ENCODE measurements at places on chromosomes 2 and 18.

GRCh38 chr18:12296457-12296856 is 11.6 kb upstream of the TUBB6 start:
- H3K4me1 ChIP-seq: no peaks in the 10 kb centered on the region
- no peaks in the 10 kb centered on the region for H3K36me3 ChIP-seq
- H3K4me3 ChIP-seq: no peak overlapping the region
- H3K27me3 ChIP-seq: no peaks in the 10 kb centered on the region

GRCh38 chr18:76055578-76055977 is 439.5 kb downstream of the ZNF516 start:
- H3K27ac ChIP-seq: no peak overlapping the region
- no peaks in the 10 kb centered on the region for H3K27me3 ChIP-seq
- H3K4me1 ChIP-seq: no peaks in the 10 kb centered on the region

DNA sequence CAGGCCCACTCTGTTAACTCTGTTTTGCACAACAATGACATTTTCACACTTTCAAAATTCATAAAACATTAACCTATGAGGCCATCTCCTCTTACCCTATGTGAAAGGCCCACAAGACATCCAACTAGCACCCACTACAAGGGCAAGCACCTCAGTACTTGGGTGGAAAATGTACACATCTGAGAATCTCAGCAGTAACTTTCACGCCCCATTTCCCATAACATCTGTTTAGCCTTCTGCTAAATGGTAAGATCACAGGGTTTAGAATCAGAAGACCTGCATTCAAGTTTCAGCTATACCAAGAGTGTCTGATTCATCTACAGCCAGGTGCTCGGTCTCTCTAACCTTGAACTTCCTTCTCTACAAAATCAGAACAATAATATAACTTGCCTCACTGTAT is 89.2 kb downstream of the SP100 start:
- no peak overlapping the region for H3K4me3 ChIP-seq
- no peaks in the 10 kb centered on the region for H3K4me1 ChIP-seq
- DNase-seq: no peak
- no peaks in the 10 kb centered on the region for H3K36me3 ChIP-seq
- H3K27ac ChIP-seq: no peak overlapping the region
- no peaks in the 10 kb centered on the region for H3K27me3 ChIP-seq

- H3K27me3 ChIP-seq: peaks cover 4% of the 10 kb centered on the region
- DNase-seq: no peak
- no peaks in the 10 kb centered on the region for H3K4me1 ChIP-seq
- no peaks in the 10 kb centered on the region for H3K36me3 ChIP-seq
- H3K27ac ChIP-seq: no peak overlapping the region
- H3K4me3 ChIP-seq: no peak overlapping the region
Observed at GRCh38 chr2:196176142-196176738, 4.9 kb upstream of the STK17B start.

DNA sequence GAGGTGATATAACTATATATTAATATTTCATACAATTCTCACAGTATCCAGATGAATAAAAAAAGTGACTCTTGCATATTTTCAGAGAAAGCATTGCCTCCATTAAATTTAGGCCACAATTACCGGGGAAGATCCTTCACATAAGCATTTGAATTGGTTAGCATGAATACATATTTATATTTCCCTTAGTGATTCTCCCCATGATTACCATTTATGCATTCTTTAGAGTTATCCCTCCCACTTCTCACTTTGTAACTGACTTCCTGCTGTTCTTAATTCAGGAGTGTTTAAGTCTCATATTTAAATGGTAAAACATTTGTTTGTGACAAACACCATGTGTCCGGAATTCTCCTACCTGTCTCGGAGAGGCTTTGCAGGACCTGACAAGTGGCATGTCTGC is 523.4 kb downstream of the CCDC85A start:
- no peak overlapping the region for H3K27ac ChIP-seq
- no peak for DNase-seq
- H3K4me3 ChIP-seq: no peak overlapping the region
- no peaks in the 10 kb centered on the region for H3K27me3 ChIP-seq
- no peaks in the 10 kb centered on the region for H3K36me3 ChIP-seq

DNA sequence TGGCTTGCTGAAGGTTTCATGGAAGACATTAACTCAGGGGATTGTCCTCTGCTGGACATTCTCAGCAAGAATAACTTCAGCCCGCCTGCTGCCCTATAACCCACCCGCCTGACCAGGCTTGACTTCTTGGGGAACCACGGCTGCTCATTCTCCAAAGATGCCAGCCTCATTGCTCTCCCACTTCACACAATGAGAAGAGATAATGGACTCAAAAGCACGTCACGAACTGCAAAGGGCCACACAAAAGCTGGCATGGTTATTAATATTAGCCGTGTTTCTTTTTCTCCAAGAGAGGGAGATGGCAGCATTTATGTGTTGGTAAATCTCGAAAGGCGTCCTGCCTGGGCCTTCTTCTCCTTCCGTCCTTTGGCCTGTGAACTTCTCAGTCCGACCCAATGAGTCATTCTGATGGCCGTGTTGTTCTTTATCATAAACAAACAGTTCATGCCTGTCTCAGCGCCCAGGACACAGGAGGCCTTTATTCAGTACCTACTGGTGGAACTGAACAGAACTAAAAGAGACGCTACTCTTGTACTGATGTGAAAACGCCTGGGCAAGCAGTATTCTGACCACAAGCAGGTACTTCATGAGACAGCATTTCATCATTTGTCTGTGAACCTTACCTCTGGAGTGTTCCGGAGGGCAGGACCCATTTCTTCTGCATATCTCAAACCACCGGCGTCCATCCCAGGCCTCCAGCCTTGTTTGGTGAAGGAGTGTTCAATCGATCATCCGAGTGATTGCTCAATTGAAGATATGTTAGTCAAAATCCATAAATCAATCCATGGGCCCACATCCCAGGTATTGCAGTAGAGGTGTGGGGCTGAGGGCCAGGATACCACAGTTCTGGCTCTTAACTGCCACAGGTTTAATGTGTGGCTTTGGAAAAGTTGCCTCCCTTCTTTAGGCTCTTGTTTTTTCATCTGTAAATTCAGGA is 25.1 kb upstream of the KLHL29 start:
- peaks cover 9% of the 10 kb centered on the region for H3K27me3 ChIP-seq
- no peak overlapping the region for H3K27ac ChIP-seq
- H3K36me3 ChIP-seq: no peaks in the 10 kb centered on the region
- no peaks in the 10 kb centered on the region for H3K4me1 ChIP-seq
- DNase-seq: no peak

GRCh38 chr18:27240383-27240782 is 55.3 kb upstream of the CHST9 start:
- no peak overlapping the region for H3K4me3 ChIP-seq
- no peaks in the 10 kb centered on the region for H3K36me3 ChIP-seq
- H3K4me1 ChIP-seq: no peaks in the 10 kb centered on the region
- no peak for DNase-seq
- no peaks in the 10 kb centered on the region for H3K27me3 ChIP-seq

GRCh38 chr2:101149241-101150192 is 1.7 kb downstream of the TBC1D8 start:
- no peak for DNase-seq
- H3K27me3 ChIP-seq: peaks cover 8% of the 10 kb centered on the region
- no peaks in the 10 kb centered on the region for H3K36me3 ChIP-seq
- H3K27ac ChIP-seq: no peak overlapping the region
- peak overlapping the region; percentile 51 for H3K4me3 ChIP-seq
- peaks cover 16% of the 10 kb centered on the region for H3K4me1 ChIP-seq

GRCh38 chr18:29653671-29654215 is 1388.8 kb downstream of the DSC3 start:
- no peaks in the 10 kb centered on the region for H3K36me3 ChIP-seq
- no peak overlapping the region for H3K4me3 ChIP-seq
- H3K27me3 ChIP-seq: no peaks in the 10 kb centered on the region
- DNase-seq: no peak
- no peak overlapping the region for H3K27ac ChIP-seq
- no peaks in the 10 kb centered on the region for H3K4me1 ChIP-seq

DNA sequence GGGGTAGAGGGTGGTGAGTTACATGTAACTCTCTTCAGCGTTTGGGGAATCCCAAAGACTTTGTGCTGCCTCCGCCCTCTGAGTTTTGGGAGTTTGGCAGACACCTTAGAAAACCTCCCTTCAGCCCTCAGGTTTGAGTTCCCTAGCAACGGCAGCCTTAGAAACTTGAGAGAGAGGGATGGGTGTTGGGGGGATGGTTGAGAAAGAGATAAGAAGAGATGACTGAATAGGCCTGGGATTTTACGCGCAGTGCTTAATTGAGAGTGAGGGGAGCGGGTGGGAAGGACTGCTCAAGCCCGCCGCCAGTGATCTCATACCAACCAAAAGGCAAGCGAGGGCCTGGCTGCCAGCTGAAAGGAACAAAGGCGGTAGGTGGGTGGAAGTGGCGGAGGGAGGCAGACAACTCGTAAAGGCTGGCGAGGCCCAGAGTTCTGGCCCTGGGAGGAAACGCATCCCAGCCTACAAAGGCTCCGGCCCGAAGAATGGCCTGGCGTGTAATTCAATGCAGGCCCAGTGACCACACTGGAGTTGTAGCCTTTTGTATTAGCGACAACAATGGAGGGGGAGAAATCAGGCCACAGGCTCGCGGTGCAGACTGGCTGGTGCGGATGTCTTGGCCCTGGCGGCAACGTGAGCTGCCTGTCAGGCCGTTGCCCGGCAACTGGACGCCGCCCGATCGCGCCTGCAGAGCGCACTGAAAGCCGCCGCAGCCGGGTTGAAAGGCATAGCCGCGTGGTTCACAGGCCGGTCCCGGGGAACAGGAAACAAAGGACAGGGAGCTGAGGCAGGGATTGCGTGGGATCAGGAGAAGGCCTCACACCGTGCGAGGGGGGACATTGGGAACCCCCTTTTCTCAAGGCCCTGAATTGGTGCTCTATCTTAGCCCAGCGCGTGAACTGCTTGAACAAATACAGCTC is 39.9 kb upstream of the DARS1 start:
- H3K27me3 ChIP-seq: no peaks in the 10 kb centered on the region
- H3K4me1 ChIP-seq: no peaks in the 10 kb centered on the region
- peak overlapping the region; percentile 62 for H3K27ac ChIP-seq
- DNase-seq: peak; percentile 70
- H3K4me3 ChIP-seq: peak overlapping the region; percentile 47
- no peaks in the 10 kb centered on the region for H3K36me3 ChIP-seq

DNA sequence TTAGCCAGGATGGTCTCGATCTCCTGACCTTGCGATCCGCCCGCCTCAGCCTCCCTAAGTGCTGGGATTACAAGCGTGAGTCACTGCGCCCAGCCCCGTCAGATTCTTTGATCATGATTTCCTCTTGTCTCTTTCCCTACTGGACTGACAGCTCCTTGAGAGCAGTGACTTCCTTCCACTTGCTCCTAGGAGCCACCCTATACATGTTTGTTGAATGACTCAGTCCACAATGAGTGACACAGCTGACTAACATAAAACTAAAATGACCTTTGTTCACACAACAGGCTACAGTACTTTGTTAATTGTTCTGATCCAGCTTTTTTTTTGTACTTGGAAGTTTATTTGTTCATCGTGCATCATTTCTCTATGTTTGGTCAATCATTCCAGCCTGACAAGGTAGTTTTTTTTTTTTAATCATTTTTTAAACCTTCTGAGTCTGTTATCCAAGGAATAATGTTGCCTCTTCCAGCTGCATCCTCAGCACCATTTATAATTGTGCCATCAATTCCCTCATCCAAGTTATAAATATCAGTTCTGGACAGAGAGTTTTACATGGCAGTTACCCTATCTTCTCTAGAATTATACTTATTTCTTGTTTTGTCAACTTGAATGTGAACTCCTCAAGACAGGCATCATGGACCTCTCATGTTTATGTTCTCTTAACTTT is 42.9 kb upstream of the TUBA3E start:
- H3K36me3 ChIP-seq: no peaks in the 10 kb centered on the region
- no peak for DNase-seq
- H3K27me3 ChIP-seq: no peaks in the 10 kb centered on the region
- no peak overlapping the region for H3K4me3 ChIP-seq

GRCh38 chr2:83844490-83844889 is 614.6 kb downstream of the SUCLG1 start:
- no peaks in the 10 kb centered on the region for H3K4me1 ChIP-seq
- H3K36me3 ChIP-seq: no peaks in the 10 kb centered on the region
- H3K4me3 ChIP-seq: no peak overlapping the region
- no peaks in the 10 kb centered on the region for H3K27me3 ChIP-seq
- no peak for DNase-seq

DNA sequence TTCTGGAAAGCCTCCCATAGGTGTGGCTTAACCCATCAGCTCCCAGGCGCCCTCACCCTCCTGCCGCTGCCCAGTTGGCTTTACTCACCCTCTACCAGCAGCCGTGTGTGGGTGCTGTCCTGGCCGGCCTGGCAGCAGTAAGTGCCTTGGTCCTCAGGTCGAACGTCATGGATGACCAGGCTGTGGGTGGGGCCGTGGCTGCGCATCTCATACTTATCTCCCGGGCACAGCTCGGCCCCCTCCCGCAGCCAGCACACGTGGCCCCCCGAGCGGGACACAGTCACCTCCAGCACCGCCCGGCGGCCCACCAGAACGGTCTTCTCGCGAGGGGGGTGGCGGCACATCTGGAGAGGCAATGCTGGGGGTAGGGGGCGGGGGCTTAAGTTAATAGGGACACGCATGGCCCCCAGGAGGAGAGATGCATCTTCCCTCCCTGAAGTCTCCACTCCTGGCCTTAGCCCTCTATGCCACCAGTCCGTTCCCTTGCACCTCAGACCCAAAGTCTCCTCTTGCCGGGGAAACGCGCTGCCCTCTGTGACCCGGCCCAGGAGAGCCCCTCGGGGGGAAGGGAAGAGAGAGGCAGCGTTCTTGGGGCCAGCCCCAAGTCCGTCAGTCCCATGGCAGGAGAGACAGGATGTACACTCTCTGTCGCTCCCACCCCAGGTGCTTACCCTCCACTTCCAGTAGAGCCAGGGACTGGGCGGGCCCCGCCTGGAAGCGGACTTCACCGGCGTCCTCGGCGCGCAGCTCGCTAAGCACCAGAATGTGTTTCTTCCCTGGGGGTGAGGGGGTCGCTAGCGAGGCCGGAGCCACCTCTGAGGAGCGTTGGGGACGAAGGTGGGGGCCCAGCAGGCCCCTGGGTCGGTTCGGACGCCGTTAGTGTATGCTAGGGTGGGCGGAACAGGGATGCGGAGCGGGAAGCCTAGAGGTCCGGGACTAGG is 7.9 kb downstream of the TMEM198 start:
- peaks cover 11% of the 10 kb centered on the region for H3K4me1 ChIP-seq
- DNase-seq: no peak

GRCh38 chr2:216071111-216071851 is 10.3 kb downstream of the PECR start:
- no peak overlapping the region for H3K27ac ChIP-seq
- no peaks in the 10 kb centered on the region for H3K36me3 ChIP-seq
- peaks cover 3% of the 10 kb centered on the region for H3K4me1 ChIP-seq
- H3K4me3 ChIP-seq: no peak overlapping the region
- no peak for DNase-seq

DNA sequence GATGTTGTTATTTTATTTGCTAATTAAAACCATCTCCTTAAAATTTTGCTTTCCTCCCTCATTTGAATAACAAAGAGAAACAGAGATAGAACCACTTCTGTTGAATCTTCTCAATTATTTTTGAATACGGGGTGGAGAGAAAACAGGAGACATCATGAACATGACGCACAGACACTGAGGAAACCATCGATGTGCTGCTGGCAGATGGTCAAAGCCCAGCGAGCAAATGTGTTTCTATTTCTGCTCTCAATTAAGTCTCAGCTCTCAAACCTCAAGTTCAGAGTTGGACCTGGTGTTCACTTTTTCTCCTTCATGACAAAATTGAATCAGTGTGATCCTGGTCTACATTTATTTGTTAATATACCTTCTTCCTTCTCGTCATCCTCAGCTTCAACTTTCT is 36.1 kb upstream of the TWIST2 start:
- H3K36me3 ChIP-seq: no peaks in the 10 kb centered on the region
- no peak overlapping the region for H3K27ac ChIP-seq
- DNase-seq: no peak
- no peaks in the 10 kb centered on the region for H3K27me3 ChIP-seq
- no peaks in the 10 kb centered on the region for H3K4me1 ChIP-seq

- no peak for DNase-seq
- no peaks in the 10 kb centered on the region for H3K27me3 ChIP-seq
- no peak overlapping the region for H3K4me3 ChIP-seq
- H3K36me3 ChIP-seq: no peaks in the 10 kb centered on the region
Observed at GRCh38 chr2:16221461-16222010, 281.2 kb downstream of the MYCN start.
